ENCODE measurements at places on chromosomes 5 and 9.

DNA sequence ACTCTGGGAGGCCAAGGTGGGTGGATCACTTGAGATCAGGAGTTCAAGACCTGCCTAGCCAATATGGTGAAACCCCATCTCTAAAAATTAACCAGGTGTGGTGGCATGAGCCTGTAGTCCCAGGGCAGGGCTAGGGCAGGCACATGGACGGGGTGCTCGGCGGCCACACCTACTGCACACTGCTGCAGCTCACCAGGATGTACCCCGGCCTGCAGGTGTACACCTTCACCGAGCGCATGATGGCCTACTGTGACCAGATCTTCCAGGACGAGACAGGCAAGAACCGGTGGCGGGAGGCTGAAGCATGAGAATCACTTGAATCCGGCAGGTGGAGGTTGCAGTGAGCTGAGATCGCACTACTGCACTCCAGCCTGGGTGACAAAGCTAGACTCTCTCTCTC, 3.2 kb downstream of the ST6GALNAC4 start:
- no peak for DNase-seq

DNA sequence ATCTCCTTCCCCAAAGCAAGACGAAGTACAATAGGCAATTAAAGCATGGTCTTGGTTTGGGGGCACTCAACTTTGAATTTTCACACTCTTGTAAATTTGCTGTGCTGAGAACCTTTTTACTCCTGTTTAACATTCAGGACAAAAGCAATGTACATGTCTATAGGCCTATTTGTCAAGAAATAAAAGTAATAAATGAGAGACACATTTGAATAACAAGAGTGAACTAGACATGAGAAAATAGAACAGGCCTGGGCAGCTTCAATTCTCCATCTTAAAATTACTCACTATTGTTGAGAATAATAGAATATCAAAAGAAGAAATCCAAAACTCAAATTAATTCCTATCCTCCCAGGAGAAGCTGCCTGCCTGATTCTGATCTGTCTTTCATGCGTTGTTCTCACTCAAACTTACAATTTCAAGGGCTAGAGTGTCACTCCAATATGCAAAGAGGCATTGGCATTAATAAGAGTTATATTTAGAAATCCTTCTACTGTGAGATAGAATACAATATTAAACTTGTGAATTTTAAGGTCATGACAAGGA, 192.9 kb upstream of the CCNG1 start:
- no peak for DNase-seq

DNA sequence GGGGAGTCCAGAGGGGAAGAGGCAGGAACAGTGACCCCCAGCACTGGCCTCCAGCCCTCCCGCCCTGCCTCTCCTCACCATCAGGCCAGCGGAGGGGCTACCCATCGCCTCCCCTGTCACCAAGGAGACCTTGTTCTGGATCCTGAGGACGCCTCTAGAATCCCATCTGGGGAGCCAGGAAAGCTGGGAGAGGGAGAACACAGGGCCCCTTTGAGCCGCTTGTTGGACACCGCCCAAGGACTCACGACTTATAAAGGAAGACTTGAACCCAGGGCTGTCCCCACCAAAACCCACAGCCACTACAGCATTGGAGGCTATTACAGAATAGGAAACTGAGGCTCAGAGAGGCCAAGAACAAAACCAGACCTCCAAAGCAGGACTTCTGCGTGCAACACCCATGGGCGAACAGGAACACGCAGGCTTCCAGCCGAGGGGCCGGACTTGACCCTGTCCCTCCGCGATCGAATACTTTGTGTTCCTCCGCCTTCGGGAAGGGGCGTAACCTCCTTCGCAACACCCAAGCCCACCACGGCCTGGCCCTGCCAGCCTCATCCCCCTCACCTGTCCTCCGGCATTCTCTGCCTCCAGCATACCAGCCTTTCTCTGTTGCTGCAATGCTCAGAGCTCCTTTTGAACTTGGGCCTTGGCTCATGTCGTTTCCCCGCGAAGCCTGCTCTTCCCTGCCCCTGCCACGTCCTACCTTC, 54.2 kb downstream of the C9orf50 start:
- no peak for DNase-seq

- DNase-seq, result no peak
Observed at GRCh38 chr9:19620326-19620725, 168.5 kb downstream of the SLC24A2 start.

DNA sequence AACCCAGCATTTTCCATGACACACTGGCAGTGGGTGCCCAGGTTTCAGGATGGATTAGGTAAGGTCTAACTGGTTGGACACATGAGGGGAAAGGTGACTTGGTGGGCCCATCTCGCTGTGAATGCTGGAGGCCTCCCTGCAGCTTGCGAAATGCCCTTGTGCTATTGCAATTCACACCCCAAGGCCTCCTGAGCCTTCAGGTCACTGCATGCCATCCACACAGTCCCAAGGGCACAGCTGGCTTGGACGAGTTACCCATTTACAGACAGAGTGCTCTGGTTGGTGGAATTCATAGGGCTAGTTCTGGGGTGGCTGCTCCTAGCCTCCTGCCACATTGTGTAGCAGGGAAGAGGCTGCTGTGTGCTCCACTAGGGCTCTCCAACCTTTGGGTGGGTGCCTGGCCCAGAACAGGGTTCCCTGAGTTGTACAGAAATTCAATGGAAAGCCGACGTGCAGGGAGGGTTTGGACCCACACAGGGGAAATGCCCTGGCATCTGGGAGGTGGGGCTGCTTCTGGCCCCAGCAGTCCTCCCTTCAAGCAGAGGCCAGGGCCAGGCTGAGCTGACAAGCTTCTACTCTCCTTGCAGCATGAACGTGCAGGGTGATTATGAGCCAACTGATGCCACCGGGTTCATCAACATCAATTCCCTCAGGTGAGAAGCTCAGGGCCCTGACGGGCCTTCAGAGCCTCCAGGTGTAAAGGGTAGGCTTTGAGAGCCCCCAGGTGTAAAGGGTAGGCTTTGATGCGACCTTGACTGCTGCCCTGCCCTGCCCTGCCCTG, 54.3 kb downstream of the ASS1 start:
- no peak for DNase-seq

GRCh38 chr5:17329571-17329970, 112.1 kb downstream of the BASP1 start:
- no peak for DNase-seq

GRCh38 chr5:173554989-173555705, 61.3 kb downstream of the BOD1 start:
- DNase-seq, result no peak

GRCh38 chr9:3526997-3527940, 1.5 kb upstream of the RFX3 start:
- DNase-seq, result no peak

DNA sequence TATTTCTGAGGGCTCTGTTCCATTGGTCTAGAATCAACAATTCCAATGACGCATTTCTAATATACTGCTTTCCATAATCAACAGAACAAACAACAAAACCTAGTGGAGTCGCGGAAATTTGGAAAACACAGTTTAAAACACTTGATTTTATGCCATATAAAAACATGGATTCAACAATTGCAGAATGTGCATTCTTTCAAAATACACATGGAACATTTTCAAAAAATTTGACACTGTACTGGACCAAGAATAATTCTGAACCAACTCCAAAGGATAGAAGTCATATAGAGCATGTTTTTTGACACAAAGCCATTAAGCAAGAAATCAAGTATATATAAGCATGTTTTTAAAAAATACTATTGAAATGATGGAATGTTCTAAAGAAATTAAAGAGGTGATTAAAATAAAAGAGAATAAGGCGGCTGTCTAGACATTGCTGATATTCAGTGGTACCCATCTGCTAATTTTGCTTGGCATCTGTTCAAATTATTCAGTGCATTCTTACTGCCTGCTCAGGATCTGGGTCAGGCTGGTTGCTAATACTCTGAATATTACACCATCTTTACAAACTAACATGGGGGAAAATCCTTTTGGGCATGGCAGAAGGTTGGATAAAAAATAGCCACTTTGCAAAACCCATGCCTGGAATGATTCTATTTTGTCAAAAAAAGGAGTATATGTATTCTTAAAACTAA, 221.3 kb downstream of the NPR3 start:
- no peak for DNase-seq

DNA sequence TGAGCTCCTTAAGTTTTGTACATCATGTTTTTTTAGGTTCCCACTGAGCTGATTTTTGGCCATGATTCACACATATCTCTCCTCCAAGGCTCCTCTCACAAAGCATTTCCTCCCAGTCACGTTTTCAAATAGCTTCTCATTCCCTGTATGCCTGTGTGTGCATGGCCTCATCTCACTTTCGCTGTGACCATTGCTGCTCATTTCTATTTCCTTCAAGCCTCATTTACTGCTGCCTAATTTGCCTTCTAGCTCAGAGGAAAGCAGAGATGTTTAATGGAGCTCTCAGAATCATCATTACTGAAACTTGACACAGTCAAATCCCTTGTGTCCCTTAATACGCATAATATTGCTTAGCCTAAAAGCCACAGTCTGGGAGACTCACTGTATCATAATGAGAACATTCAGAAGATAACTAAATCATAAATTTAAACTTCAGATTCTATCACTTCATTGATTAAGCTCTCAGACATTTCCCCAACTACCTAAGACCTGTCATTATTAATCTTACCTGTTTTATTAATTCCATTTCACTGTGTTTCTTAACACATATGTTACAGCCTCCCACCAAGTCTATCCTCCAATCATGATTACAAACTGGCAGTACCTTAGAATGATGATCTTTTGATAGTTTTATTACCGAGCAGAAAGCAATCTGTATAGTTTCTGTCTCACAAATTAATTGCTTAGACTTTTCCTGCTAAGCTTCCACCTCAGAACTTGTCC, 278.3 kb upstream of the PTGER4 start:
- DNase-seq, result no peak

DNA sequence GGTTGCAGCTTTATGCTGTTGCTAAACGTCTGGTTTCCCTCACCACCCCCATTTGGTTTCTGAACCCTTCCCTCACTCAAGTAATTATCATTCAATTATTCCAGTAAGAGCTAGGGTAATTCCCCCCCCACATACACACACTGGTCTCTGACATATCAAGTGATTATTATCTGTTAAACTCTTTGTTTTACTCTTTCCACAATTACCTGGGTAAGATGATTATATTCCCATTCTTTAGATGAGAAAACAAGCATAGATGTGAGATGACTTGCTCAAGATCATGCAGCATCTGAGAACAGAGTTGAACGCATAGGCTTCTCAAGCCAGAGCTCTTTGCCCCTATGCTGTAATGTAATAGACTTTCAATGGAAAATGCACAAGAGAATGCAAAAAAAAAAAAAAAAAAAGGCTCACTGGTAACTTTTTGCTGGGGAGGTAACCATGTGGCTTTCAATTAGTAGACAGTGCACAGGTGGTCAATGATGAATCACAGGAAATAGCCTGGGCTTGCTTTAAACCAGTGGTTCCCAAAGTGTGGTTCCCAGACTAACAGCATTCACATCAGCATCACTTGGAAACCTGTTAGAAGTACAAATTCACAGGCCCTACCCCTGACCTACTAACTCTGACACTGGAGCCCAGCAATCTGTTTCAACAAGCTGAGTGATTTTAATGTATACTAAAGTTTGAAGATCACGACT, 87.6 kb downstream of the PIK3R1 start:
- no peak for DNase-seq

DNA sequence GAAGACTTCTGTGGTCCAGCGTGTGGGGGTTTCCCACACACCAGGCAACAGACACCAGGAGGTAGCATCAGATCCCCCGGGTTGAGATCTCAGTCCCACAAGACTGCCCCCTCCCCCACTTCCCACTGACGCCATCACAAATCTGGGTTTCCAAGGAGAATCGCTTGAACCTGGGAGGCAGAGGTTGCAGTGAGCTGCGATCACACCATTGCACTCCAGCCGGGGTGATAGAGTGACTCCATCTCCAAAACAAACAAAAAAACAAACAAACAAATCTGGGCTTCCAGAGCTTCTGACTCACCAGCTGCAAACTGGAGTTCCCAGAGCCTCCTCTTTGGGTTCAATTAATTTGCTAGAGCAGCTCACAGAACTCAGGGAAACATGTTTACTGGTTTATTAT, 4.7 kb upstream of the GBGT1 start:
- no peak for DNase-seq

GRCh38 chr9:84366683-84367082, 26.1 kb upstream of the SLC28A3 start:
- no peak for DNase-seq

DNA sequence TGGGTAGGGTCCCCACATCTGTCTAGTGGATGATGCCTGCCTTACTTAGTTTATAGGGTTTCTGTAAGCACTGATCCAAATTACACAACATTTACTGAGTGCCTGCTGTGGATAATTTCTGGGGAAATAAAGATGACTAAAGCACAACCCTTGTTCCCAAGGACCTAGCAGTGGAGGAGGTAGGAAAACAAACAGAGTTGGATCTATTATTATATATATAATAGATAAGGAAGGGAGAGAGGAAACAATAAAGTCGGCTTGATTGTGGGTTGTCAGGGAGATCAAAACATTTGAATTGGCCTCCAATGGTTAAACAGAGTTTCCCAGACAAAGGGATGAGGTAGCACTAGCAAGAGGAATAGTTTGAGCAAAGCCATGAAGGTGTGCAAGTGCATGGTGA, 14.0 kb downstream of the IL33 start:
- no peak for DNase-seq

DNA sequence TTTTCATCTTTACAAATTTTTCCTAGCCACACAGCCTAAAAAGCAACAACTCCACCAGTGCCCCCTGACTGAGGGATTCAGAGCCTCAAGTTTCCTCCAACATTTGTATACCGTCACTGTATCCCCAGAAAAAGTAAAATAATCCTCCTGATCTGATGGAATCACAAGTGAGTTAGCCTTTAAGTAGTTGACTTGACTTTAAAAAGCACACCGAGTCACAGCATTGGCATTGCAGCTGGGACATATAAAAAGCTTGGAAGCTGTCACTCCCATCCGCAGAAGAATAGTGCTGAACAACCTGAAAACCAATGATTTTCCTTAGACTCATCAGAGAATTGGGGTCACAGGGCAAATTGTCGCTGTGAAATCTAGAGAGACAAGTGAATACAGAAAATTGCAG, 41.6 kb upstream of the FBN2 start:
- no peak for DNase-seq

All from H54 (cell line).